ENCODE measurements at places on chromosomes 1 and 21. TPM values are rescaled to one million over a fixed set of nuclear protein-coding genes. Genes with fewer than 3 reads are reported as not detected.

TMEM52 gene
- 0.41 TPM for total RNA-seq

TTC39A gene
- total RNA-seq, result not detected

PTPN7 gene
- total RNA-seq, result 144 TPM

RGS7 gene
- not detected for total RNA-seq

AKIRIN1 gene
- 80.7 TPM for total RNA-seq

ZFP69B gene
- 2.2 TPM for total RNA-seq

PAQR6 gene
- total RNA-seq, result 2.6 TPM

LEFTY1 gene
- total RNA-seq, result not detected

DNA sequence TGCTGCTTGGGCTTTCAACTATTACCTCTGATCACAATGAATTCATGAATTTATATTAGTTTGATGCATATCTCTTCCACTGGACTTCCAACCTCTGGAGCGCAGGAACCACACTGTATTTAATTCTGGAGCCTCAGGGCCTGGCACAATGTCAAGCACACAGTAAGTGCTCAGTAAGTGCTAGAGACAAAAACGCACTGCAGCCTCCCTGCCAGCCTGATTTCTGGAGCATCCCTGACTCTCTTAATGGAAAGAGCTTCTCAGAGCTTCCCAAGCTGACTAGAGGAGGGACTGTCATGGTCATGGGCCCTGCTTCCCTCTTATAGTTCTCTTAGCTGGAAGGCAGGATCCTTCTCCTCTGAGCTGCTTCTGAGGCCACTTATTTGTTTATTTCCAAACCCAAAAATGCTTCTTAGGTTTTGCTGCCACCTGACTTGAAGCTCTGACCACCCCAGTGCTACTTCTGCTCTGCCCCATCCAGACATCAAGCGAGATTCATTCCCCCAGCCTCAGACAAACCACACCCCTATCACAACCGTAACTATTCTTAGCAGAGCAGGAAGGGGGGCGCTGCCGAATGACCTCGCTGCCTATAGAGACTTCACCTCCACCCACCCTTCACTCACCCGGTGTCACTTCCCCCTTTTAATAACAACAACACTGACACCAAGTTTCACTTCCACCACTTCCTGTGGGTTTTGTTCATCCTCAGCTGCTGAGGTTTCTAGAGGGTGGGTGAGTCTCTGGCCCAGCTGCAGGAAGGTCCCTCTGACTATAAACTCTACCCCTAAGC is 33.6 kb downstream of the NUAK2 start:
- DNase-seq, result peak; percentile 94

- DNase-seq, result no peak
Measured at GRCh38 chr1:31010086-31010989, 55.2 kb downstream of the PUM1 start.

- no peak for DNase-seq
Measured at GRCh38 chr1:1988061-1988945, 15.3 kb downstream of the CFAP74 start.

DNA sequence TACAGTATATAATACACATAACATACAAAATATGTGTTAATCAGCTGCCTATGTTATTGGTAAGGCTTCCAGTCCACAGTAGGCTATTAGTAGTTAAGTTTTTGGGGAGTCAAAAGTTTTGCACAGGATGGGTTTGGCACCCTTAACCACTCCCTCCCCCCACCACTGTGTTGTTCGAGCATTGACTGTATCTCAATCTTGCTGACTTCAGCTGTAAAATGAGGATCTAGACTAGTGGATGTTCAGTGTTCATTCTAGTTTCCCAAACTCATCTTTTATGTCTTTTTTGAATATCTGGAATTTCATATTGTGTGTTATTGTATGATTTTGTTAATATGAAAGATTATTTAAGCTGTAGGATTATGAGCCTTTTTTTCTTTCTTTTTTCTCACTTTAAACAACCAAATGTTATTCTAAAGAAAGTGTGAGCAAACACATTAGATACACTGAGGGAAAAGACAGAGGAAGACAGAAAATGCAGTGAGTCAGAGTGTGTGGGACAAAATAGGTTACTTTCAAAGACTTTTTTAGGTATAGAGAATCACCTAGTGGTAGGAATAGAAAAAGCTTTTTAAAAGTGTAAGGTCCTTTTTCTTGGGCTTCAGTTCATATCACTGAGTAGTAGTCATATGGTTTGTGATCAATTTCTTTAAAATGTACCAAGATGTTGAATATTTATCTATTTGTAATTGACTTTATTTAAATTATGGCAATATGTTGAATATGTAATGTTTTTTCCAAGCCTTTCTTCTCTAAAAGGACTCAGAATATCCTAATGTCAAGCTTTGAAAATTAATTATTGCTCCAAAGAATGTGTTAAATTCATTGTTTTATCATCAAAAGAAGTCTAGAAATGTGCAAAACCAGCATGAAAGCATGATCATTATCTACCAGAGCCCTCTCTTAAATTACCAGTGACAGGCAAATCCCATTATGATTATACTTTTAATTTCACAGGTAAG is 17.9 kb upstream of the CENPF start:
- DNase-seq, result no peak

- no peak for DNase-seq
Measured at GRCh38 chr1:45535988-45536766, 14.4 kb upstream of the AKR1A1 start.

DNA sequence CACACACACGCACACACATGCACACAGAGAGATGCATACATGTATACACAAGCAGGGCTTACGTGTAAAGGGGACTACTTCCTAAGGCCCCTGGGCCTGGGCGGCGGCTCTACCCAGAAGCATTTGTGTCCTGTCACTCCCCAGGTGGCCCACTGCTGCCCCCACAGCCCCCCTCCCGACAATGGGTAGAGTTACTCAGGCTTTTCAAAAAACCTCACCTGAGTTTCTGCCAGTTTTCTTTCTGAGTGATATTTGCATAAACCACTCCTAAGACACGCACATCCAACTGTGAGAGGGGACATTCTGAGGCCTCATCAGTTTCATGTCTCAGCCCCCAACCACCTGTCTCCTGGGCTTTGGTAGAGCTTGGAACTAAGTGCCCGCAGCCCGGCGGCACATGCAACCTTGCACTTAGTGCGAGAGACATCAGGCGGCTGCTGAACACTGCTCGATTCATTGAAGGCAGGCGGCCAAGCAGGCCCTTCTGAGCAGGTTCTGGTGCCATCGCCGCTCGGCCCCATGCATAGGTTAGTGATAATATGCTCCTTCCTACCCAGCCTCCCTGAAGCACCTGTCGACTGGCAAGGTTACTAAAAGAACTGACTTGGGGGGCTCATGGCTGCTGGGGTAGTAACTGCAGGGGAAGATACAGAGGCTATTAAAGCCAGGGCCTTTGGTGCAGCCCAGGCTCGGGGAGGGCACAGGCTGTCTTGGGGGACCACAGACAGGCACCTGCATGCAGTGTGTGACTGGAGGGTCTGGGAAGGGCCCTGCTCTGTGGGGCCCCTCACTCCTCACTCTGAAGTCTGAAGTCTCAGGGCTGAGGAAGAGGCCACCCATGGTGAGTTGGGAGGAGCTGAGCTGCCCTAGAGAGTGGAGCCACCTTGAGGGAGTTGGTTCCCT is 364.2 kb upstream of the VAMP3 start:
- DNase-seq, result no peak

GRCh38 chr1:3403388-3404231 is 50.9 kb upstream of the ARHGEF16 start:
- no peak for DNase-seq

- DNase-seq, result no peak
Measured at GRCh38 chr1:196357913-196358312, 250.3 kb downstream of the KCNT2 start.

DNA sequence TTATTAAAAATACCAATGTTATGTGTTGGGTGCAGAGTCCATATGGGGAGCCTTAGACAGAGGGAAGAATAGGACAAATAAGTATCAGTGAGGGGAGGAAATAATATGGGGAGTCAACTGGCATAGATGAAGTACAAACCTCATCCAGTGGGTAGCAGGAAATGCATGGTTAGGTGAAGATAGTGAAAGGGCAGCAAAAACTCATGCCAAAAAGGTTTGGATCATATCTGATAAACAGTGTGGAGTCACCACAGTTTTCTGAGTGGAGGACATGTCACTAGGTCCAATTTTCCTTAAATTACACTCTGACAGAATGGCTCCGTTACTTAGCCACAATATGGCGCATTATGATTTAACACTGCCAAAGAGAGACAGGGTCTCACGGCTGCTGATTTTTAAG is 10.3 kb downstream of the DUSP23 start:
- no peak for DNase-seq

DNA sequence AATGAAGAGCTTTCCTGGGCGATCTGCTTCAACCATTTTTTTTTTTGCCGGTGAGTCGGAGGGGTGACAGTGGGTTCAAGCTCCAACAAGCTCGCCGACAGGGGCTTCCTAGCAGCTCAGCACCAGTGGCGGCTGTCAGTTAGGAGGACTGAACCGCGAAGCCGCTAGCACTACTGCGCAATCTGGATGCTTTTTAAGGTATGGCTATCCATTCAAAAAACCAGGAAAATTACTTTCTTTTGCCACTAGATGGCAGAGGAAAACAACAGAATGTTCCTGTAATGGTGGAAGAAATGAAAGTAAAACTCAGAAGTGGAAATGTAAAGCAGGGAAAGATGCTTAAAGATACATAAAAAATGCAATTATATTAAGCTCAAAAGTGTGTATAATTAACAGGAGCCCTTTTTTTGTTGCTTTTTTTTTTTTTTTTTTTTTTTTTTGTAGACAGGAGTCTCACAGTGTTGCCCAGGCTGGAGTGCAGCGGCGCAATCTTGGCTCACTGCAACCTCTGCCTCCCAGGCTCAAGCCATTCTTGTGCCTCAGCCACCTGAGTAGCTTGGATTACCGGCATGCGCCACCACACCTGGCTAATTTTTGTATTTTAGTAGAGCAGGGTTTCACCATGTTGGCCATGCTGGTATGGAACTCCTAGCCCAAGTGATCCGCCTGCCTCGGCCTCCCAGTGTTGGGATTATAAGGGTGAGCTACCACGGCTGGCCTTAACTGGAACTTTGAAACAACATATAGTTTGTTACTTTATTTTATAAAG is 8.5 kb downstream of the KYAT3 start:
- peak; percentile 81 for DNase-seq

DNA sequence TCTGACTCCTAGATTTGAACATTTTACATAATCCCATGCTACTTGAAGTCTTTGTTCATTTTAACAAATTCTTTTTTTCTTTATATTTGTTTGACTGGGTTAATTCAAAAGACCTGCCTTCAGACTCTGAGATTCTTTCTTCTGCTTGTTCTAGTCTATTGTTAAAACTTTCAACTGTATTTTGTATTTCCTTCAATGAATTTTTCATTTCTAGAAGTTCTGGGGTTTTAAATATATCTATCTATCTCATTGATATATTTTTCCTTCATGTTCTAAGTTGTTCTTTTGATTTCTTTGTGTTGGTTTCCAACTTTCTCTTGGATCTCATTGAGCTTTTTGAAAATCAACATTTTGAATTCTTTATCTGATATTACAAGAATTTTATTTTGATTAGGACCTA is 64.3 kb downstream of the HMCN1 start:
- no peak for DNase-seq

GRCh38 chr21:37551331-37551992 is 184.9 kb downstream of the DYRK1A start:
- no peak for DNase-seq

GRCh38 chr1:159839116-159839849 is 12.6 kb downstream of the SLAMF8 start:
- no peak for DNase-seq

- peak; percentile 64 for DNase-seq
Measured at GRCh38 chr1:9711466-9712020, 60.0 kb downstream of the PIK3CD start.

DNA sequence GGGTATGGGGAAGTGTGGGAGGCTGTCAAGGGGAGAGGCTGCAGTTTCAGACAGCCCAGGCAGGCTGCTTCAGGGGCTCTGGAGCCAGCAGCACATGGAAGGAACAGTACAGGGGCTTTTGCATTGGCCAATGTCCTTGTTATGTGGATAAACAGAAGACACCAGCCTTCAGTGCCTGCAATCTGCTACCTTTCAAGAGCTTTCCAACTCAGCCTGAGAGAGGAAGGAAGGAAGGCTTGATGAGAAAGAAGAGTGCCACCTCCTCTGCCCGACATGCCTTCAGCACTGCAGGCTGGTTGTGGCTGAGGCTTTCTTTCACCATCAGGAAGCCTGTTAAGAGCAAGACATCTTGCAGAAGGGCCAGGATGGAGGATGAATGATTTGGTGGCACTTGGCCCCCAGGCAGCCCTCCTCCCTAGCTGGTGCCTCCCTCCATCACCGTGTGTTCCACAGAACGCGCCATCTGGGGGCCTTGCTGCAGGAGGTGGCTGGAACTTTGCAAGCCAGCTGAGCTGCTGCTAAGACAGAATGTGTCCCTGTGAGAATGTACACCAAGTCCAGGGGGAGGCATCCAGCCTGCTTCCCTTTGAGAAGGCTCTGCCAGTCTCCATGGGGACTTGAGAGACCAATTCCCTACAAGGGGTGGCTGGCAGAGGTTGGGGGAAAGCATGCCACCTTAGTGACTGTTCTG is 372.4 kb upstream of the PROX1 start:
- DNase-seq, result no peak

DNA sequence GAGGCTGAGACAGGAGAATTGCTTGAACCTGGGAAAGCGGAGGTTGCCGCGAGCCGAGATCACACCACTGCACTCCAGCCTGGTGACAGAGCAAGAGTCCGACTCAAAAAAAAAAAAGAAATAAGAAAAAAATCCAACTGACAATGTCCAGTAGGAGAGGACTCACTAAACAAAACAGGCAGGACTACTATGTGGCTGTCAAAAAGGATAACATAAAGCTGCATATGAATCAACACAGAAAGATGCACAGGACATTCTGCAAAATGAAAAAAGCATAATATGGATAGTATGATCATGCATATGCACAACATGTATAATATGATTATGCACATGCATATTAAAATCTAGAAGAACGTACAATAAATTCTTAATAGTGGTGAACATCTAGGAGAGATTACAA is 80.7 kb downstream of the JAK1 start:
- no peak for DNase-seq

GRCh38 chr1:153506831-153507413 is 28.9 kb downstream of the S100A6 start:
- no peak for DNase-seq
